HepG2 (cell line): ENCODE measurements at places on chromosomes 11 and 22. TPM values are rescaled to one million over a fixed set of nuclear protein-coding genes. Genes with fewer than 3 reads are reported as not detected.

GRCh38 chr11:125468852-125469251, 27.2 kb downstream of the FEZ1 start:
- no peak for DNase-seq

DNA sequence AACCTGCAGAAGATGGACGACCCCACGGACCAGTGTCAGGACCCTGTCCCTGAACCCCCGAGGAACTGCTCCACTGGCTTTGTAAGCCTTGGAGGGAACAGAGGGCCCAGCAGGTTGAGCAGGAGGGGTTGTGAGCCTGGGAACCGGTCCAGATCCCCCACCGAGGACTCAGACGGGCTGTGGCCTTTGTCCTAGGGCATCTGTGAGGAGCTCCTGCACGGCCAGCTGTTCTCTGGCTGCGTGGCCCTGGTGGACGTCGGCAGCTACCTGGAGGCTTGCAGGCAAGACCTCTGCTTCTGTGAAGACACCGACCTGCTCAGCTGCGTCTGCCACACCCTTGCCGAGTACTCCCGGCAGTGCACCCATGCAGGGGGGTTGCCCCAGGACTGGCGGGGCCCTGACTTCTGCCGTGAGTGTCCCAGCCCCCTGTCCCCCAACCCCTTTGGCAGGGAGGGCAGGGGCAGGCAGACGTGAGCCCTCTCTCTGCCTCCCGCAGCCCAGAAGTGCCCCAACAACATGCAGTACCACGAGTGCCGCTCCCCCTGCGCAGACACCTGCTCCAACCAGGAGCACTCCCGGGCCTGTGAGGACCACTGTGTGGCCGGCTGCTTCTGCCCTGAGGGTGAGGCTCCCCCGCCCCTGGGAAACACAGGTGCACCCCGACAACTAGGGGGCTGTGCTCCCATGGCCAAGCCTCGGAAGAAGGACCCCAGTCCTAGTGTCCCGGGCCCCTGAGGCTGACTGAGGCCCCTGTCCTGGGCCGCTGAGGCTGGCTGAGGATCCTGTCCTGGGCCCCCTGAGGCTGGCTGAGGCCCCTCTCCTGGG, 6.4 kb downstream of the MUC5AC start:
- DNase-seq = no peak

GRCh38 chr11:118565051-118565450, 680 bp downstream of the IFT46 start:
- no peak for DNase-seq

DNA sequence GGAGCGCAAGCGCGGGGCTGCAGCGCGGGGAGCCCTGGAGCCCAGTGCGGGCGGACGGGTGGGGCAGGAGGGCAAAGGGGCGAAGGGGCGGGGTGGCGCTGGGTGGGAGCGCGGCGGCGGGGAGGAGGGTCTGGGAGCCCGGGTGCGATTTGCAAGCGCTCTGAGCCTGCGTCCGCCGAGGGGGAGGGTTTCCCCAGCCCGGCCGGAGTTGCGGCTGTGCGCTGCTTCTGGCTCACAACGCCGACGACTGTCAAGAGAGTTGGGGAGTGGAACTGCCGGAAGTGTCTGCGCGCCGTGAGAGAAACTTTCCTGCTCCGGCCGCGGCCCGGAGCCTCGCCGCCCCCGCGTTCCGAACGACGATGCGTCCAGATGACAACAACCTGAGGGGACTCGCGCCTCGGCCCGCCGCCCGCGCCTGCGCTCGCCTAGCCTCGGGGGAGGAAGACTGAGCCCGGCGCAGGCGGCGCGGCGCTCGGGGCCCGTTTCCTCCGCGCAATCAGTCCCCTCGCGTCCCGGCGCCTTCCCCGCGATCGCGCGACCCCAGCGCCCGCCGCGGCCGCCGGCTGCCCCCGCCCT, at the start of gene ARHGAP42:
Gene ARHGAP42 (plus strand): TSS at position 235 of the 576 bp plus-strand sequence. CDS start 391 bp downstream, outside the sequence.
- peak; percentile 16 for DNase-seq

DNA sequence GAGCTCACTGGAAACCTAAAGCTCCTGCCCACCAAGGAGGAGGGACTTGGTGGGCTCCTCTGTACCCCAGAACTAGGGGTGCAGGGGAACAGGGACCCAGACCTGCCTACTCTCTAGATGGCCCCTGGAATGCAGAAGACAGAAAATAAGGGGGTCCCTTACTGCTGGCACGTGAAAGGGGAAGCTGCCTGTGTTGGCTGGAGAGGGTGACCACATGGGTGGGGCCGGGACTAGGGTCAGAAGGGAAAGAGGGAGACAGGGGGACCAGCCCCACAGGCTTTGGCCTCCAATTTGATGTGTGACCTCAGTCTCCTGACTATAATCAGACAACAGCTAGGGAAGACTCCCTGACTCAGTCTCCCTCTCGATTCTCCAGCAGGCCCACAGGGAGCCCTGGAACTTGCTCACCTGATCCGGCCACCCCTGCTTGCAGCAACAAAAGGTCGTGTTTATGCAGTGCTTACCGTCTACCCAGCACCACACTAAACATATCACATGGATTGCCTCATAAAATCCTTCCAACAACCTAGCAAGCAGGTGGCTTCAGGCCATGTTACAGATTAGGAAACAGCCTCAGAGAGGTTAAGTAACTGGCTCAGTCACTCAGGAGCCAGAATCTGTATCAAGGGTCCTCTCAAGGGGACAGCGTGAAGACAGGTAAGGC, 10.2 kb downstream of the ARAP1 start:
- no peak for DNase-seq

DNA sequence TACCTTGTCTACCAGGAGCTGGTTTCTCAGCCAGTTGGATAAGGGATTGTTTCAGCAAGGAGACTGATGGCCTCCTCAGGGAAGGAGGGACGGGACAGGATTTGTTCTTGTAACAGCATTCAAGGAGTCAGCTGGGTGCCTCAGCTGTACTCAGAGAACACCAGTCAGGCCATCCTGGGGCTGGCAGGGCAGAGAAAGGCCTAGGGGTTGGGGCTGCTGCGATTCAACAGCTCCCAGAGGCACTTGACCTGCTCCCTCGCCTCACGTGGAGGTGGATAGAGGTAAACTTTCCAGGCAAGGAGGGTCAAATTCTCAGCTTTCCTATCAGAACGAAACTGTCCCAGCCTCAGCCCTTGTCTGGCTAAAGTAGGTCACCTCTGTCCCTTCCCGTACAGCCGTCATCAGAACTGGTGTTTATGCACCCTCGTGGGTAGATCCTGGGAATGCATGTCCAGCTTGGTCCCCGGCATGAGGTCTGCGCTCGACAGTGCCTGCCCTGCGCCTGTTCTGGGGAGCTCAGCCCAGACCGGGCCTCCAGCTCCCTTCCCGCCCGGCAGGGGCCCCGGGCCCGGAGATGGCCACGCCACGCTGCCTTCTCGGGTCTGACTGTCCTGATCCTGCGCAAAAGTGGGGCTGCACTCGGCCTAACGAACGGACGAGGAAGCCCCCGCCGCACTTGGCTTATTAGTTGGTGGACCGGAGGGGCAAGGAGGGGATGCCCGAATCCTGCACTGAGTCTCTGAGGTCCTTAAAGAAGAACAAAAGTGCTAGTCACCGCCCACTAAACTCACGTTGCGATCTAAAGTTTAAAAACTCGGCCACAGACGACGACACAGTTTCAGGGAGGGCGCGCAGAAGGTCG, 762 bp upstream of the CCDC134 start:
- DNase-seq = no peak

DNA sequence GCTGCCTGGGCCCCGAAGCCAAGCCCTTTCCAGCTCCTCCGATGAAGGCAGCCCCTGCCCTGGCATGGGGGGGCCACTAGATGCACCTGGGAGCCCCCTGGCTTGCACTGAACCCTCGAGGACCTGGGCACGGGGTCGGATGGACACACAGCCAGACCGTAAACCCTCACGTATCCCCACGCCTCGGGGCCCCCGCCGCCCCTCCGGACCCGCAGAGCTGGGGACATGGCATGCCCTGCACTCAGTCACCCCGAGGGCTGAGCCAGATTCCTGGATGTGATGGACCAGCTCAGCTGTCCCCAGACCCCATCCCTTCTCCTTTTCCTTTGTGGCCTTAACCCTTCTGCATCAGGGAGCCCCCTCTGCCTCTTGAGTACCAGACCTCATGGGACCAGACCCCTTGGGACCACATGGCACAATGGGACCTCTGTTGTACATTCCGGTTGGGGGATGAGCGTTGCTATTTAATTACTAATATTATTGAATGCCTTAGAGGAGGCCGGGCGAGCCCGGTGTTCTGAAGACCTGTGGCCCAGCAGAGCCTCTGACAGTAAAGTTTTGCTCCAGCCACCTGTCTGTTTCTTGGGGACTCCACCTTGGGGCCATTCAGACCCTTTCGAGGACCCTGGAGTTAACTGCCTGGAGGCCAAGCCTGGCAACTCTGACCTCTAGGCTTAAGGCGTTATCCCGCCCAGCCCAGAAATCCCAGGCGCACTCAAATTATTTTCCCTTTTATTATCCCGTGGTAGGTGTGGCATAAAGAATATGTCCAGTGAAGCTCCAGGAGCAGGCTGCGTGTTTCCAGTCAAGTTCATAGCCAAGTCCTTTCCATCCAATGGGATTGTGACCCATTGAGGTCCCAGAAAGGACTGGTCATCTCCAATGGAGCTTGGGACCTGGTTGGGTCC, 3.0 kb downstream of the RASL10A start:
- DNase-seq = no peak

- no peak for DNase-seq
Observed at GRCh38 chr11:128283451-128283850, 303.9 kb downstream of the ETS1 start.

TTLL8 gene
- total RNA-seq = not detected in 2 replicates

SPTBN2 gene
- total RNA-seq = 1.2 and 4.0 TPM in 2 replicates

CDHR5 gene
- total RNA-seq = 0.21 and 0.46 TPM in 2 replicates

FCHSD2 gene
- 20.5 and 23.6 TPM in 2 replicates for total RNA-seq
